ENCODE measurements at places on chromosomes 12 and 14. TPM values are rescaled to one million over a fixed set of nuclear protein-coding genes. Genes with fewer than 3 reads are reported as not detected.

DNA sequence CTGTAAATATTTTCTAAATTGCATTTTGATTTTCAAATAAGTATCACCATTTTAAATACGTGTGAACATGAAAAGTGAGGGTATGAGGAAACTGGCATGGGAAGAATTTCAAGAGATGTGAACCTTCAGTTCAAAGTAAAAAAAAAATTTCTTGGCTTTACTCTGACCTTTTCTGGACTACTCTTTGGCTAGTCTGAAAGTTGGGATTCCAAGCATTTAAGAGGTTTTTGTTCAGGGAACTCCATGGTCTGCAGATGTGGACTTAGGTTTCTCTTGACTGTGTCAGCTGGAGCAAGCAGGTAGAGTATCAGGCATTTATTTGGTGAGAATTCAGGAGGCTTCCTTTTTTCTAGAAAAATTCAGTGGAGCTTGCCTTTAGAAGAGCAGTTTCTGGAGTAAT, 311.6 kb downstream of the LRIG3 start:
- peak; percentile 6 for DNase-seq

DNA sequence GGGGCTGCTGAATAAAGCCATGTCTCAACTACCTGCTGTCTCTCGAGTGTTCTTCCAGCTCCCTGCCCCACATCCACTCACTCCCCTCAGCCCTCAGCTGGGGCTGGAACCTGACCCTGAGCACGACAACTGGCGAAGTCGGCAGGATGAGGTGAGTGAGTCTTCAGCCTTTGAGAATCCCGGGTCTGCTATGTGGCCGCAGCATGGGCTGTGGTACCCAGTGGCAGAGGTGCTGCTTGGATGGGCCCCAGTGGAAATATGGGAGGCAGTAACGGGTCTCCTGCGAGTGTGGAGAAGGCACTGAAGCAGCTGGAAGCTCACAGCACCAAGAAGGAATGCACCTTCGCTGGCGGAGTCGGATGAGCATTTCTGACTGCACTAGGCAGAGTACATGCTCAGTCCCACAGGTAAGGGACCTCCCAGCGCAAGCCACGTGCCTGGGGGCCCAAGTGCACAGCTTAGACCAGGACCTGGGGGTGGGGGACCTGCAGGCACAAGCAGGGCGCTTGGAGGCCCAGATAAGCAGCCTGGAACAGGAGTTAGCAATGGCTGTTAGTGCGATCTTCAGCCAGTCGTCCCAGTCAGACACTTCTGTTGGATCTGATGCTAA, 95.5 kb upstream of the TMPO start:
- DNase-seq: no peak

- DNase-seq: no peak
Observed at GRCh38 chr12:119783787-119784186, 93.3 kb downstream of the CIT start.

DNA sequence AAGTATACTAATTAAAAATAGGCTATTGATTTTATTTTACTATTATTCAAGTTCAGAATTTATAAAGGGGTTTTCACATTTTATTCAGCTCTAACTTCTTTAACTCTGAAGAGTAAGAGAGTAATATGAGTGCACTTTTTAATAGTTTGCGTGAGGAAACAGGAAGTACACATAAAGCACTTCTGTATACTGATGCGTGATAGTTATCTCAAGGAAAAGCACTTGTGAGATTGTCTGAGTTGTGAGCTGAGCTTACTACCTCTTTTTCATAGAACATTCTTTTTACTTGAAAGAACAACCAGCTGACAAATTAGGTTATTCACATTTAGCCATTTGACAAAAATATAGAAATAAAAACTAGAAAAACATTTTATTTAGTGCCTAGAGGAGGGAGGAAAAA, 1.9 kb downstream of the RAD51AP1 start:
- no peak for DNase-seq

- no peak for DNase-seq
Observed at GRCh38 chr12:16600525-16600924, 5.4 kb downstream of the LMO3 start.

Gene RASSF9
- total RNA-seq: not detected

Gene GMFB
- total RNA-seq: 128 TPM

Gene BCL7A
- 3.1 TPM for total RNA-seq

Gene STX2
- 45.7 TPM for total RNA-seq

All from LHCN-M2 (cell line).